ENCODE measurements at places on chromosomes 7 and 10. TPM values are rescaled to one million over a fixed set of nuclear protein-coding genes. Genes with fewer than 3 reads are reported as not detected.

GRCh38 chr7:26560526-26561256 lies 269.0 kb downstream of the SNX10 start:
- H3K27me3 ChIP-seq: peaks cover 21% of the 10 kb centered on the region
- H3K27ac ChIP-seq: no peak overlapping the region
- no peak overlapping the region for H3K4me3 ChIP-seq
- no peak for DNase-seq
- no peaks in the 10 kb centered on the region for H3K4me1 ChIP-seq

CHST15 gene
- total RNA-seq: 2.4 TPM

LLCFC1 gene
- not detected for total RNA-seq

HTRA1 gene
- not detected for total RNA-seq

DNAH11 gene
- total RNA-seq: 0.70 TPM

Measured in activated T-cell treated with anti-CD3 and anti-CD28 coated beads, Interleukin-2, amount 50 U/mL, for 72 hours (primary cell).